ENCODE measurements at places on chromosomes 2 and 18.

DNA sequence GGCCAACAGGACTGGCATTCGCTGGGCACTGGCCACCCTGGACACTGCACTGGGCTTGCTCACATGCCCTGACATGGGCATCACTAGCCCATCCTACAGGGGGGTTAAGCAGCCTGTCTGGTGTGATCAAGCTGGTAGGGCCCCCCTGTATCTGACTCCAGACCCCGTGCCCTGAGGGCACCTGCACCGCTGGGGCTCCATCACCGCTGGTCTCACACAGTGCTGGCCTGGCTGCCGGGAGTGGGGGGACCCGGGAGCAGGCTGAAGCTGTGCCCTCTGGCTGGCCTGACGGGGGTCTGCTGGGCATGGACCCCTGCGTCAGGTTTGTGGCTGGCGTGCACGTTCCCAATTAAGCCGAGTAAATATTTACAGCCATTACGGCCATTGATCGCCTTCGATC is 32.3 kb downstream of the KCNIP3 start:
- DNase-seq, result no peak

- no peak for DNase-seq
These were observed 38.0 kb downstream of the LINC00305 start for GRCh38 chr18:64110692-64111480.

DNA sequence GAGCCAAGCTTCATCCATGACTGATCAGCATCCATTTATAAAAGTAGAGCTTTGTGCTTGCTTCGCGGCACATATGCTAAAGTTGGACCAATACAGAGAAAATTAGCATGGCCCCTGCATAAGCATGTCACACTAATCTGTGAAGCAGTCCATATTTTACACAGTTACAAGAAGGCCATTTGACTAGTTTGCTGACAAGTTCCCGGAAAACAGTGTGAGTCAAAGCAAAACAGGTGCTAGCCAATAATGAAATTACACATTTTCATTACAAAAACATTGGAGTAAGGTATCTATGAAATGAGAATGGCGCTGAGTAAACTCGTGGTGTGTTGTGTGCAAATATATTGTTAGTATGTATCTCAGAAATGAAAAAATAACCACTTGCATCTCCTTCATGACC is 4.7 kb downstream of the ANKRD62 start:
- DNase-seq, result no peak

GRCh38 chr2:96866986-96867755 is 2.7 kb downstream of the SEMA4C start:
- DNase-seq, result no peak

GRCh38 chr2:74206180-74206688 is 7.8 kb downstream of the MTHFD2 start:
- no peak for DNase-seq

Measured in GM12892 (cell line).